Fibroblast of skin of right quadriceps (primary cell): ENCODE measurements at places on chromosomes 6 and 20.
A peak's percentile ranks its signal among the peaks of the same experiment; 100 is the strongest.

GRCh38 chr20:23145281-23145700, 59.2 kb upstream of the CD93 start:
- peak; percentile 39 for DNase-seq

- DNase-seq = no peak
Observed at GRCh38 chr20:38903335-38903734, 22.9 kb upstream of the FAM83D start.

GRCh38 chr20:2741463-2741862, 48.9 kb downstream of the EBF4 start:
- DNase-seq = no peak

DNA sequence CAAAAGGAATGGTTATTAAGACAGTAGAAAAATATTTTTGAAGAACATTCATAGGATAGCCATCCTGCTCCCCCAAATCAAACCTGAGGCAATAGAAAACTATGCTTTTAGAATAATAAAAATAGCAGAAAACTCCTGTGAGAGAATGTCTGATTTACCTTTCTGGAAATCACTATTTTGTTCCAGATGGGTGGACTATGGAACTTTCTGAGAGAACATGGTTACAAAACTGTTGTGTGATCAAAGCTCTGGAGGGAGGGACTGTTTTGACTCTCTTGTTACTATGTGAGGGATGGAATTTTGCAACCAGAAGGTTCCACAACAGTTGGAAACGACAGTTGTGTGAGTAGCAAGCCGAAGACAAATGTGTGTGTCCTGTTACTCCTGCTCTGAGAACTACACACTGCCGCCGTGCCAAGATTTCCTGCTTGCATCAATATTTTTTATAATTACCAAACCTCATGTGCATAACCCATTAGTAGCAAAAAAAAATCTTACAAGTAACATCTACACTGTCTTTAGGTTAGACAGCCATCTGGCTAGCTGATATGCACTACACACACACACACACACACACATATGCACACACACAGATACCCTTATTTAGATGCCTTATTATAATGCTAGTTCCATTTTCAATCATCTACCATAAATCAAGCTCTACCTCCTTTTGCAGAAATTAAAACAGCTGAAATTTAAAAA, 11.0 kb upstream of the HIVEP1 start:
- peak; percentile 37 for DNase-seq

GRCh38 chr6:3803627-3804468, 45.3 kb upstream of the FAM50B start:
- peak; percentile 98 for DNase-seq

- no peak for DNase-seq
Observed at GRCh38 chr6:46281110-46281509, 110.3 kb upstream of the ENPP5 start.

DNA sequence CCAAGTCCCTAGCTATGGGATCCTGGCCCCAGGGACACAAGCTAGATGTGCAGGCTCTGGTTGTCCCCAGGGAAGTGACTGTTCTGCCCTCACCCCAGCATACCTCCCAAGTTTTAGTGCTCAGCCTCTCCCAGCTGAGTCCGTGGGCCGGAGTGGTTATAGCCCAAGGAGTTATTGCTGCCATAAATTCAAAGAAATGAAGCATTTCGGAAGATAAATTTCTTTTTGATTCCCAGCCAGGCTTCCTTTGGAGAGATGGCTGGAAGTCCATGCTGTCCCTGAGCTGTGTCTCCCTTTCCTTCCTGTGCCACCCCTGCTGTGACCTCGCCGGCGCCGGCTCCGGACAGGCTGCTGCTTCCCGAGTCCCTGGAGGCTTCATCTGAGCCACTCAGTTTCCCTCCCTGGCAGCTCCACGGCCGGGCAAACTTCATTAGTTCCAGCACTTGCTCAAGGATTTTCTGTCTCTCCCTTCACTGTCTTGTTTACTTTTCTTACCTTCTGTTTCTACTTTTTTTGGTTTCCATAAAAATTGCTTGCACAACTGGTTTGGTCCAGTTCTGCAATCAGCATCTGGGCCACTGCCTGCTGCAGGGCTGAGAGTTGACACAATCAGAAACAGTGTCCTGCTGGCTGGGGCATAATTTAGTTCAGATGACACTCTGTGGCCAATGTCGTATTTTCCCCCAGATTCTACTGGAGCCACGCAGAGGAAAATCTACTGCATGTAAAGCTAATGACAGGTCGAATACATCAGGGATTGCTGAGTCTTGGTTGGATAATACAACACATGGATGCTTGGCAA, 225.5 kb downstream of the SYNDIG1 start:
- DNase-seq = no peak
